ENCODE measurements at places on chromosomes 3 and 15.
A peak's percentile ranks its signal among the peaks of the same experiment; 100 is the strongest.

- DNase-seq, result no peak
Measured at GRCh38 chr3:65044401-65044800, 356.6 kb upstream of the ADAMTS9 start.

DNA sequence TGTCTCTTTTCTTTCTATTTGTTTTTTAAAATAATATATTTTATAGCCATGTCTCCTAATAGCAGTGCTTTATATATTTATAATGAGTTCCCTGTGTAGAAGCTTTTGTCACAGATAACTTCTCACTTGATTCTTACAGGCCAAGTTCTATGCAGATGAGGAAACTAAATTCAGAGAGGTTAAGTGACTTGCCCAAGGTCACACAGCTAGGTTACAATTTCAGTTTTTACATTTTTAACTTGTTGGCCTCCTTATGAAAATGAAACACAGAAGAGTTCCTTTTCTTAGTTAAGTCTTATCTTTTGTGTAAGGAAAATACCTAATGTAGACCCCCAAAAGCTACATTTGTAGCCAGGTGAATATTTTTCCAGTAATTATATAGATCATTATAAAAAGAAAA lies 83.3 kb upstream of the SOX2 start:
- no peak for DNase-seq

- DNase-seq, result no peak
Measured at GRCh38 chr3:66817951-66818557, 180.1 kb upstream of the KBTBD8 start.

- DNase-seq, result no peak
Measured at GRCh38 chr15:56890038-56890437, 28.4 kb upstream of the TCF12 start.

DNA sequence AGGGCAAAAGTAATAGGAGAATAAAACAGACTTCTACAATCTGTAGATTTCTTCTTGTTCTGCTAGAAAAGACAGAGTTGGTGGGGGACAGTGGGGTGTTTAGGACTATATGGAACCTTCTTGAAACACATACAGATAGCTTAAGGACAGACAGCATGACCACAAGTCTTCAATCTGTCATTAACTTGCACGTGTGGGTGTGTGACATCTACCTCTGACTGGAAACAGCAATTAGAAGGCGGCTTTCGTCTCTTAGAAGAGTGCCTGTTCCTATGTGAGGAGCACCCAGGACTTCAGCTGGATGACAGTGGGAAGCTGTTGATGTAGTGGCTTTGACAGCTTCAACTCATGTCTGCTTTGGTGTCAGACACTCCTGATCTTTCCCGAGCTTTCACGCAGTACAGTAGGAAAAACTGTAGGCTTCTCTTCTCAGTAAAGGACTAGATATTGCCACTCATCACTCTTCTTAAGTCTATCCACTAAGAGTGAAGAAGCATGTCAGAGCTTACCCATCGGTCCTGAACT lies 44.5 kb downstream of the TYRO3 start:
- no peak for DNase-seq

- no peak for DNase-seq
Measured at GRCh38 chr3:171255236-171255806, 204.9 kb downstream of the TNIK start.

DNA sequence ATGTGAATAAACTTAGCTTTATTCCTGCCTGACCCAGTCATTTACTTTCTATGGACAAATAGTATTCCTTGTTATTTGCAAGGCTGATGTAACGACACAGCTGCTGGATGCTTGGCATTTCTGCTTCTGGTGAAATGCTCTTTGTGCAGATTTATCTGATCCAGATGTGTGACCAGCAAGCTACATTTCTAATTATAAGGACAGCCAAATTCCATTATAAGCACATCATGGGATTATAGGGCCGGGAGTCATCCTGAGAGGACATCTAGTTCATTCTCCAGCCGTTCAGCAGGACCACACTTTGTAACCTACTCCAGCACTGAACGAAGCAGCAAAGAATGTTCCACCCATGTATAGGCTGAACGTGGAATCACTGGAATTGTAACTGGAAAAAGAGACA lies 42.9 kb downstream of the FNDC3B start:
- DNase-seq, result no peak

DNA sequence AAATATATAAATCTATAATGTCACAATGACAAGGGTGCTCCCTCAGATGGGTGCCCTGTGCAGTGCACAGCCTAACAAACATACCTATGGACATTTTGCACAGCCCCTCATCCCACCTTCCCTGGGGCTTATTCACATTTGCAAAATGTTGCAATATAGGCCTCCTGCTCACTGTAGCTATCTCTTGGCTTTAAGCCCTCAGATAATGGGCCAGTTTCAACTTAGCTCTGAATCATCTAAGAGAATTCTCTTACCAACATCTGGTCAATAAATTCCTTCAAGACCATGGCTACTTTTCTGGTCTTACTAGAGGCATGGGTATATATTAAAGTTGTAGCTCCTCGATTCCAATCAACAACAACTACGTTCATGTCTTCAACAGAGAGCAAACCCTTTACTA lies 17.9 kb downstream of the LIPH start:
- no peak for DNase-seq

DNA sequence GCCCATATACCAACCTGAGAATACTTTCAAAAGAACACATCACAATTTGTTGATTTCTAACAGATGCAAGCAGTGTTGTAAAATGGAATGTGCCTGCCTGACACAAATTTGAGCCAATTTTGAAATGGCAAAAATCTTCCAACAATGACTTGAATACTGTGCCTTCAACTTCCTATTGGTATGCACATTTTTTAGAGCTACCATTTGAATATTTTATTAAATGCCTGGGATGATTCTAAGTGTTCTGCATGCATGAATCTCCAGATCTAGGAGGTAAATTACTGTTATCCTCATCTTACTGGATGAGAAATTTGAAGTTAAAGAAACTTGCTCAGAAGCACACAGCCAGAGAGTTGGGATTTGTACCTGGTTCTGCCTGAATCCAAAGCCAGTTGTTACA lies 282.8 kb upstream of the LRRN1 start:
- no peak for DNase-seq

- DNase-seq, result peak; percentile 19
Measured at GRCh38 chr3:77038930-77039605, 831 bp upstream of the ROBO2 start.

DNA sequence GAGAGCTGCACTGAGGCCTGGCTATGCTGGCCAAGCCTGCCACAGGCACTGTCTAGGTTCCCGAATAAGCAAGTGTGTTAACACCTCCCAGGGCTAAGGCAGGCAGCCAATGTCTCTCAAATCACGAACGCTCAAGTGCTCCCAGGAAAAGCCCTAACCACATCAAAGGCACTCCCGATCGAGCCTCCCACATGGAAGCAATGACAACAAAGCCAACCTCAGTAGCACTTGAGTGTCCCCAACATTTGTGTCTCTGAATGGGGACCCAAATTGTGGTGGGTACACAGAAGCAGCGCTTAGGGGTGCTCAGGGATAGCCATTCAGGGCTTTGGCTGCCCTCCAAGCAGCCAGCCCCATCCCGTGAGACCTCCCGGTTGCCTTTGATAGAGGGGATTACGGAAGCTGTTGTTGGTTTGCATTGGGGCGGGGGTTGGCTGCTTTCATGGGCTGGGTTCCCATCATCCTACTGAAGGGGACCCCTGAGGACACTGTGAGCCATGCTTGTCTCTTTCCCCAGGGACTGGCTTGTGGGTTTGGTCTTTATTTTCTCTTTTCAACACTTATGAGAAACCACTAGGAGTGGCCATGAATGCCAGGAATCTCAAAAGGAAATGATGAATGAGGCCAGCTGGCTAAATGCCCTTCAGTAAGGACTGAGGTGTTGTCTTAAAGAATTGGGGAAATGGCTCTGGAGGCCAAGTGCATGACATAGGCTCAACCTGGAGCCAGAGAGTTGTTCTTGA lies 234.1 kb upstream of the FEZF2 start:
- no peak for DNase-seq

- DNase-seq, result no peak
Measured at GRCh38 chr15:85691350-85692240, 103.1 kb downstream of the KLHL25 start.

- DNase-seq, result no peak
Measured at GRCh38 chr15:64111679-64112050, 15.9 kb downstream of the SNX1 start.

DNA sequence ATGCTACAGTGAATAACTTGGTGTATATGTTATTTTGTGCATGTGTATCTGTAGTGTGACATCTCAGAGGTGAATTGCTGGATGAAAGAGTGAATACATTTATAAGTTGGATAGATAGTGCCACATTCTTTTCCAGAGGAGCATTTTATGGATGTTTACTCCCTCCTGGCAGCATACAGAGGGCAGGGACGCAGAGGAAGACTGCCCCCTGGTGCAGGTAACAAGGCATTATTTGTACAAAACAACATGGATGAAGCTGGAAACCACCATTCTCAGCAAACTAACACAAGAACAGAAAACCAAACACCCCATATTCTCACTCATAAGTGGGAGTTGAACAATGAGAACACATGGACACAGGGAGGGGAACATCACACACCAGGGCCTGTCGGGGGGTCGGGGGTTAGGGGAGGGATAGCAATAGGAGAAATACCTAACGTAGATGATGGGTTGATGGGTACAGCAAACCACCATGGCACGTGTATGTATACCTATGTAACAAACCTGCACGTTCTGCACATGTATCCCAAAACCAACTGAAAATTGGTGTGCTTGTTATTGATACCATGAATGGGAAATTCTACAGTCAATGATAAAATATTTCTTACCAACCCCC lies 57.9 kb upstream of the CTXND1 start:
- peak; percentile 35 for DNase-seq

DNA sequence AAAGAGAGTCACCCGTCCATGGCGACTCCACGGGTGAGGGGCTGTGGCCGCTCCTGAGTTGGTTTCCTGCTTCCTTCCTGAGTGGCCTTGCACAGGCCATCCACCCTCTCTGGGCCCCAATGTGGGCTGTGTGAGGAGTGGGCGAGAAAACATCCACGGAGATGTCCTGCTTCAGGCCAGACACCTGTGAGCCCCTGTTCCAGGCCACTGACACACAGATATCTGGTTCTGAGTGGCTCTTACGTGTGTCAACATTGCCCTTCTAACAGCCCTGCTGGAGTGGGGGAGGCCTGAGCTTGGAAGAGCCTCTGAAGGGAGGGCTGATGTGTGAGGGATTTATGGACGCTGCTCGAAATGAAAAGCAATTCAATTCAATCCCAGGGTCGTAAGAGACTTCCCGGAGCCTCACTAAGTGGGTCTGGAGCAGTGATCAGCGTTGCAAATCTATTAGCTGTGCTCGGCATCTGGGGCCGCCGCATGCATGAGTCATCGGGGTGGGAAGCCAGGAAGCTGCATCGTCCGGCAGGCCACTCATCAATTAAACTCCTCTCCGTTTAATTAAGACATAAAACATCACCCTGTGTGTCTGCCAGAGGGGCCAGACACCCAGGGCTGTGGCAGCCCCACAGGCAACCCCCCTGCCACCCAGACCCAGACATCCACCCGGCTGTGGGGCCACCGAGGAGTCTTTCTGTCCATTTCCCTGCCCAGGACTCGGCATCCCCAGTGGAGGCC lies 20.0 kb upstream of the PRR23E start:
- DNase-seq, result no peak

DNA sequence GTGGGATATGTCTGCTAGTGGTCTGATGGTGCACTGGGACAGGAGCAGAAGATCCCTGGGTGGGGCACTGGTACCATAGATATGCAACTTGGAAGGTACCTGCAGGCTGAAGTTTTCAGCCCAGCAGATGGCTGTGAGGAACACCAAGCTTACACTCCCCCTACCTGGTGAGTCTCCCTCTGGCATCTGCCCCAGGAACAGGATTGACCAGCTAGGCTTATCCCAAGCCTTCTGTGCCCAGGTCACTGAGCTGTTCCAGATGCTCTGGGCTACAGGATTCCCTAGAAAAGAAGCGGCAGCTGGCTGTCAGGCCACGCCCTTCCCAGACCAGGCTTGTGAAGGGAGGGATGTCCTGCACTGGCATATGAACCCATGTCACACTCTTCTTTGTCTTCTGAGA lies 1130.0 kb downstream of the NAALADL2 start:
- DNase-seq, result no peak

- no peak for DNase-seq
Measured at GRCh38 chr3:36212251-36212650, 168.1 kb upstream of the STAC start.

Data from WTC11 (cell line).